ENCODE measurements at places on chromosomes 2 and 18. TPM values are rescaled to one million over a fixed set of nuclear protein-coding genes. Genes with fewer than 3 reads are reported as not detected.

SERPINB13 gene
- not detected for total RNA-seq

- no peak for DNase-seq
- H3K27me3 ChIP-seq, result no peaks in the 10 kb centered on the region
- no peaks in the 10 kb centered on the region for H3K36me3 ChIP-seq
Observed at GRCh38 chr2:84906900-84907714, 1.7 kb downstream of the TMSB10 start.

GRCh38 chr2:234444893-234445292, 52.0 kb downstream of the ARL4C start:
- no peaks in the 10 kb centered on the region for H3K27me3 ChIP-seq
- no peaks in the 10 kb centered on the region for H3K36me3 ChIP-seq
- no peak overlapping the region for H3K27ac ChIP-seq
- no peak for DNase-seq
- H3K4me1 ChIP-seq, result no peaks in the 10 kb centered on the region

- H3K27ac ChIP-seq, result no peak overlapping the region
- H3K36me3 ChIP-seq, result no peaks in the 10 kb centered on the region
- H3K4me3 ChIP-seq, result no peak overlapping the region
Observed at GRCh38 chr2:67865917-67866316, 196.9 kb downstream of the C1D start.

GRCh38 chr2:240803191-240803590, 16.8 kb downstream of the KIF1A start:
- H3K27me3 ChIP-seq, result no peaks in the 10 kb centered on the region
- DNase-seq, result no peak
- no peaks in the 10 kb centered on the region for H3K4me1 ChIP-seq
- H3K4me3 ChIP-seq, result no peak overlapping the region
- no peak overlapping the region for H3K27ac ChIP-seq

DNA sequence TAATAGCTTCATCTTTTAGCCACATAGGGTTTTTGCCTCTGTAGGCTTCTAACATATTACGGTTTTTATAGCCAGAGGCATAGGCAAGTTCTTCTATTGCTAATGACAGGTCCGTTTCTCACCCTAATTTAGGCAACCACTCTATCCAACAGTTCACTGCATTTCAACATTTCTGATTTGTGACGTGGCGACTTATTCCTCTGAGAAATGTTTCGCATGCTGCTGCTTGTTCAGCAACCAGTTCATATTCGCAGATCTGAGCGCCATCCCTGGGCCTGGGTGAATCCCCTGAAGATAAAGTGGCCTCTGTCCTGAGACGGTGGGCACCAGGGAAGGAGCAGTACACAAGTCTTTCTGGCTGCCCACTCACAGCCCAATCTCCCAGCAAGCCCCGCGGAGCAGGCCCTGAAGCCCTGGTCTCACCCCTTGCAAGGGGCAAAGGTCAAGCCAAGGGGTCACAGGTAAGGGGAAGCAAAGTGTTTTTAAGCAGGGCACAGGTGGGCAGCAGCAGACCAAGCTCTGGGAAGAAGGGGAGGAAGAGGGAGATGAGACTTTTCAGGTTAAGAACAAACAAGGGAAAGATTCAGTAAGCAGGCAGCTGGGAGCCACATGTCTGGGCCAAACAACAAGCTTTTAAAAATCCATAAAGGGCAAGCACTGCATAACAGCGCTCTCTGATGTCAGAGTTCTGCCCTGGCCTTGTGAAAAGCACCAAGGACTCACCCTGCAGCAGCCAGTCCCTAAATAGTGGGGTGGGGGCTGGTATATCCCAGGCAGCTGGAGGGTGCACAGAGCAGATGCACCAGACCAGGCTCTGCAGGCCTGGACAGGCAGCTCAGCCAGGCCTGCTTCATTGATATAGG, 10.8 kb upstream of the COX7A2L start:
- no peaks in the 10 kb centered on the region for H3K4me1 ChIP-seq
- no peak overlapping the region for H3K27ac ChIP-seq
- no peak for DNase-seq
- no peaks in the 10 kb centered on the region for H3K36me3 ChIP-seq
- no peaks in the 10 kb centered on the region for H3K27me3 ChIP-seq

DNA sequence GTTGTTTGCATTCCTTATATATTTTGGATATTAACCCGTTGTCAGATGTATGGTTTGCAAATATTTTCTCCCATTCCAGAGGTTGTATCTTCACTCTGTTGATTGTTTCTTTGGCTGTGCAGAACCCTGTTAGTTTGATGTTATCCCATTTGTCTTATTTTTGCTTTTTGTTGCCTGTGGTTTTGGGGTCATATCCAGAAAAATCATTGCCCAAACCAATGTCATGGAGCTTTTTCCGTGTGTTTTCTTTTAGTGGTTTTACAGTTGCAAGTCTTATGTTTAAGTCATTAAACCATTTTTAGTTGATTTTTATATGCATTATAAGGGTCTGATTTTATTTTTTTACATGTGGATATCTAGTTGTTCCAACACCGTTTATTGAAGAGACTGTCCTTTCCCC, 35.8 kb downstream of the PPIG start:
- no peak overlapping the region for H3K27ac ChIP-seq
- no peaks in the 10 kb centered on the region for H3K4me1 ChIP-seq
- DNase-seq, result no peak
- peaks cover 33% of the 10 kb centered on the region for H3K36me3 ChIP-seq

GRCh38 chr2:144151851-144152250, 368.1 kb downstream of the ZEB2 start:
- H3K36me3 ChIP-seq, result no peaks in the 10 kb centered on the region
- DNase-seq, result no peak
- no peaks in the 10 kb centered on the region for H3K4me1 ChIP-seq

DNA sequence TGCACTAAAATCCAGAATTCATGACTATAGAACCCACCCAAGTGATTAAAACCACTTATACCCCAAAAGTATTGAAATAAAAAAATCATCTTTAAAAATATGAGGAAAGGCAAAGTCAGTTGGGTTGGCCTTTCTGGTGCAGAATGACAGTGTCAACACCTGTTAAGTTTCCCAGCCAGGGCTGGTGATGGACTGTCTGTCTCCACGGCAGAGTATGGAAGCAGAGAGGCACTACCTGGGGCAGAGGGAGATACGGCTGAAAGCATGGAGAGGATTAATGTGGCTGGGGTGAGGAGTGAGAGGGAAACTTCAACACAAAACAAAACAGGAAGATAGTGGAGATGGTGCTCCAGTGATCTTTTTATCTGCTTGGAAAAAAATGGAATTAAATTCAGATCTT, 215.8 kb downstream of the FAM210A start:
- H3K36me3 ChIP-seq, result no peaks in the 10 kb centered on the region
- DNase-seq, result no peak
- H3K27ac ChIP-seq, result no peak overlapping the region
- H3K4me3 ChIP-seq, result no peak overlapping the region
- peaks cover 13% of the 10 kb centered on the region for H3K4me1 ChIP-seq

DNA sequence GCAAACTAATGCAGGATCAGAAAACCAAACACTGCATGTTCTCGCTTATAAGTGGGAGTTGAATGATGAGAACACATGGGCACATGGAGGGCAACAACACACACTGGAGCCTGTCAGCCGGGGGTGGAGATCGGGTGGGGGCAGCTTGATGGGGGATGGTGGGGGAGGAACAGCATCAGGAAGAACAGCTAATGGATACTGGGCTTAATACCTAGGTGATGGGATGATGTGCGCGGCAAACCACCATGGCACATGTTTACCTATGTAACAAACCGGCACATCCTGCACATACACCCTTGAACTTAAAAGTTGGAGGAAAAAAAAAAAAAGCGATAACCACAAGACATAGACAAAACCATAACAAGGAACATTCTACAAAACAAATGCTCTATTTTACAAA, 10.4 kb downstream of the CHMP3 start:
- H3K4me3 ChIP-seq, result no peak overlapping the region
- no peaks in the 10 kb centered on the region for H3K27me3 ChIP-seq
- DNase-seq, result no peak
- H3K4me1 ChIP-seq, result no peaks in the 10 kb centered on the region
- no peaks in the 10 kb centered on the region for H3K36me3 ChIP-seq

RUFY4 gene
- 0.08 TPM for total RNA-seq

- H3K4me1 ChIP-seq, result no peaks in the 10 kb centered on the region
- no peak for DNase-seq
- H3K27ac ChIP-seq, result no peak overlapping the region
- no peaks in the 10 kb centered on the region for H3K27me3 ChIP-seq
Observed at GRCh38 chr2:15647622-15648590, 56.2 kb downstream of the DDX1 start.

NLRC4 gene
- 2.1 TPM for total RNA-seq

SPATA3 gene
- not detected for total RNA-seq

MEIS1 gene
- 6.3 TPM for total RNA-seq

DNA sequence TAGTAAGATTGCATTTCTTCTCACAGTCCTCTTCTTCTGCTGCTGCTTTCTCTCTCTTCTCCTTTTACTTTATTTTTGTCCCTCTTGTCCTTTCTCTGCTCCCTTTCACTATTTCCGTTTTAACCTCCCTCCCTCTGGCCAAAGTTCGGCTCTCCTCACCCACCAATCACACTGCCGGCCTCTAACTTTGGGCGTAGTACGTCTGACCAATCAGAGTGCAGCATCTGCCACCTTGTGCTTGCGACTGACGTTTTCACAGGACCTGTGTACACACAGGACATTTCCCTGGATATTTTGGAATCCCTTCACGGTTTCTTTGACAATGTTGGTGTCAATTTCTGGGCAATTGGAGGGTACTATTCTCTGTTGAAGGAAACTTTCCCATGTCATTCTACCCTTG, 22.6 kb upstream of the ICOS start:
- H3K27ac ChIP-seq, result no peak overlapping the region
- H3K27me3 ChIP-seq, result no peaks in the 10 kb centered on the region
- no peak overlapping the region for H3K4me3 ChIP-seq
- no peaks in the 10 kb centered on the region for H3K4me1 ChIP-seq
- DNase-seq, result no peak

GRCh38 chr2:2769481-2770431, 438.7 kb upstream of the MYT1L start:
- no peak for DNase-seq
- no peaks in the 10 kb centered on the region for H3K36me3 ChIP-seq
- H3K4me1 ChIP-seq, result no peaks in the 10 kb centered on the region
- no peak overlapping the region for H3K4me3 ChIP-seq

DNA sequence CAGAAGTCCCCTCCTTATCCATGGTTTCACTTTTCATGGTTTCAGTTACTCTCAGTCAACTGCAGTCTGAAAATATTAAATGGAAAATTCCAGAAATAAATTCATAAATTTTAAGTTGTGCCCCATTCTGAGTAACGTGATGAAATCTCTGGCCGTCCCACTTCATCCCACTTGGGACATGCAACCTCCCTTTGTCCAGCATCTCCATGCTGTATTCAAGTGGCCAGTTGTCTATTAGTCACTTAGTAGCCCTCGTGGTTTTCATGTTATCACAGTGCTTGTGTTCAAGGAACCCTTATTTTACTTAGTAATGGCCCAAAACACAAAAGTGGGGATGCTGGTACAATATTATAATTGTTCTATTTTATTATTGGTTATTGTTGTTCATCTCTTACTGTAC, 18.0 kb upstream of the DAPL1 start:
- DNase-seq, result no peak
- H3K4me3 ChIP-seq, result no peak overlapping the region
- no peaks in the 10 kb centered on the region for H3K27me3 ChIP-seq
- H3K27ac ChIP-seq, result no peak overlapping the region
- no peaks in the 10 kb centered on the region for H3K36me3 ChIP-seq

DNA sequence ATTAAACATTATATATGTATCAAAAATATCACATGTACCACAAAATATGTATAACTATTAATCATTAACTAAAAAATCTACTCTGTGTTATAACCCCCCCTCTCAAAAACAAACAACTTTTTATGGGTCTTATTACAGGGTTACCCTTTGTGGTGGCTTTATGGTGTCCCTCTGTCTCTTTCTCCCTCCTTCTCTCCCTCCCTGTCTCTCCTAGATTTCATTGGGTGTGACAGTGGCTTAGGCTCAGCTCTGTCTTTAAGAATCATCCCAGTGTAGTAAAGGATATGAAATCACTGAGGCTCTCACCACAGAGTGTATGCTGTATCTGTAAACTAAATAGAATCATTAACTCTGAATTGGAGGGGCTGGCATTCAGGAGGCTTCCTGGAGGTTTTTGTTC, 93.7 kb downstream of the TDRD15 start:
- H3K36me3 ChIP-seq, result no peaks in the 10 kb centered on the region
- no peak overlapping the region for H3K4me3 ChIP-seq
- H3K4me1 ChIP-seq, result no peaks in the 10 kb centered on the region
- H3K27me3 ChIP-seq, result no peaks in the 10 kb centered on the region
- H3K27ac ChIP-seq, result no peak overlapping the region
- DNase-seq, result no peak

ALPI gene
- total RNA-seq, result not detected

DNA sequence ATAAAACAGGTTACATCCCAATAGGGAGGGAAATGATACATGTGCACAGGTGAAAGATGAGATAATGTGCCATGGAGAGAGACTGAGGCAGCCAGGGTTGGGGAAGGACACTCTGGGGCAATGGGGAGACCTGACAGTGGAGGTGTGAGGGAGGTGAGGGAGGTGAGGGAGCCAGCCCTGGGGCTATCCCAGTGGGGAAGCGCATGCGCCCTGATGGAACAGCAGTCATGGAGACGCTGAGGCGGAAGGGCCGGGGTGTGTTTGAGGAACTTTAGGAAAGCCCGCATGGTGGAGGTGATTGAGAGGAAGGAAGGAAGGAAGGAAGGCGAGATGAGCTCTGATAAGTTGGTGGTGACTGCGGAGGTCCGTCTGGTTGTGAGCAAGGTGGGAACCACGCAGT, 66.5 kb downstream of the CABLES1 start:
- no peak for DNase-seq
- no peak overlapping the region for H3K4me3 ChIP-seq
- no peaks in the 10 kb centered on the region for H3K36me3 ChIP-seq
- H3K27ac ChIP-seq, result no peak overlapping the region
- no peaks in the 10 kb centered on the region for H3K27me3 ChIP-seq

TEKT4 gene
- total RNA-seq, result not detected

GRCh38 chr18:45277908-45278307, 337.4 kb upstream of the SLC14A2 start:
- no peaks in the 10 kb centered on the region for H3K36me3 ChIP-seq
- H3K4me3 ChIP-seq, result no peak overlapping the region
- no peak for DNase-seq
- H3K27me3 ChIP-seq, result no peaks in the 10 kb centered on the region

- H3K36me3 ChIP-seq, result no peaks in the 10 kb centered on the region
- DNase-seq, result no peak
- H3K27me3 ChIP-seq, result no peaks in the 10 kb centered on the region
- H3K4me1 ChIP-seq, result no peaks in the 10 kb centered on the region
- H3K4me3 ChIP-seq, result no peak overlapping the region
- no peak overlapping the region for H3K27ac ChIP-seq
Observed at GRCh38 chr18:46134920-46135675, 30.9 kb downstream of the HAUS1 start.
